ENCODE measurements at places on chromosomes 11 and 22.

GRCh38 chr22:33707581-33707980 lies 212.7 kb downstream of the LARGE1 start:
- DNase-seq: no peak

GRCh38 chr22:22682196-22682595 lies 37.8 kb downstream of the GGTLC2 start:
- DNase-seq: no peak

DNA sequence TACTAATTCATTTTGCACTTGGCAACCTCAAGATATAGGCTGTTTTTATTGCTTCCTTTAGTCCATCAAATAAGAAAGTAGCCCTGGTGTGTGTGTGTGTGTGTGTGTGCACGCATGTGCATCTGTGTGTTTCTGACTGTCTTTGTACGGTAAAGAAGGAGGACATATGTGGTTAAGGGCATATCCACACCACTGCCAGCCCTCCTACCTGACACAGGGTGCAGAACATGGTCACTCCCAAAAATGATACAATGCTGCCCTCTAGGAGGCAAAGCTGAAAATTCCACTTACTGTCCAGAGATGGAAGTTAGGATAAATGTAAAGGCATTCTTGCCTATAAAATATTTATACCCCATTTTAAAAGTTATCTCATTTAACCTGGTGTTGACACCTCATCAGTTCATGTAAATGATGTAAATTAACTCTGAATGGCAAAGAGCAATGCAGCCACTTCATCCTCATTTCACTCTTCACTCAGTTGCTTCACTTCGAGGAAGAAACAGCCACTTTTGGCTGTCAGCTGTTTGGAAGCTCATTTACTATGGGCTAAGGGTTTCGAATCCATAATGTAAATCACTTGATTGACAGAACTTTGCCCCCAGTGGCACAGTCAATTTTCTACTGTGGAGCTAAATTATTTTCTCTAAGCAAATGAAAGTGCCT lies 83.1 kb upstream of the MTNR1B start:
- peak; percentile 70 for DNase-seq

DNA sequence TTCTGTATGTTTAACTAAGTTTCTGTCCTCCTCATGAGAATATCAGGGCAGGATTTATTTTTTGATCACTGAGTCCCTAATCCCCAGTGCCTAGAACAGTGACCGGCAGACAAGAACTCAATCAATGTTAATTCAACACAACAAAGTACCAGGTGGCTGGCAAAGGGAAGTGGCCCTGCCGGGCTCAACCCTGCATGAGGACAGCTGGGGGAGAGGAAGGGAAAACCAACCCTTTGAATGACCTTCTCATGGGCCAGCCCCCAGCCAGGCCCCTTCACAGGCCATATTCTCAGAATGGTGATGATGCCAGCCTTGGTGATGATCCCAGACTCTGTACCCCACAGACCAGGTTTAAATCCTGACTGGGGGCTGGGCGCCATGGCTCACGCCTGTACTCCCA lies 1.4 kb upstream of the MFNG start:
- DNase-seq: no peak

DNA sequence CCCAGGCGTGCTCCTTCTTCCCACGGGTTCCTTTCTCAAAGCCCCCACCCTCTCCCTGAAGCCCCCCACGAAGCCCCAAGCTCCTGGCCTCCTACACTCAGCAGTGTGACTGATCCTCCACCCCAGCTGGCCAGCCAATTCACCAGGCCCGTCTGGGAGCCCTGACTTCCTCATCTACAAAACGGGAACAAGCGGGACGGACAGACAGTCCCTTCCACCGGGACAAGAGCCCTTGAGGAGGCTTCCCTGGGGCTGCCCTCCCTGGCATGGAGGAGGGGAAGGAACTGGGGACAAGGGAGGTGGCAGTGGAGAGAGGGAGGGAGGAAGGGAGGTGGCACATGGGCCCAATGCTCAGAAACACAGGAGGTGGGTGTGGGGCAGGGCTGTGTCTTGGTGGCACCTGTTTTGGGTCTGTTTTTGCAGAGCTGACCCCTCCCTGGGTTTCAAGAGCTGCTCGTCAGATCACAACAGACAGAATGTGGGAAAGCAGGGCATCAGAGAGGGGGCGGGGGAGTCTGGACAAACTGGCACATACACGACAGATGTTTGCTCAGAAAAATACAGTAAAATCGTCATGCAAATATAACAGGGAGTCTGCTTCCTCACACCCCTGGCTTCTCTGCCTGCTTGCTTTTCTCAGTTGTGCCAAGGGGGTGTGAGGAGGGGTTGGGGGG lies 56.8 kb downstream of the ELFN2 start:
- DNase-seq: no peak

- DNase-seq: no peak
Measured at GRCh38 chr11:67449116-67449844, 3.2 kb downstream of the GPR152 start.

- no peak for DNase-seq
Measured at GRCh38 chr11:88424881-88425280, 87.3 kb upstream of the CTSC start.

- no peak for DNase-seq
Measured at GRCh38 chr11:1765871-1766718, 2.4 kb upstream of the CTSD start.

- DNase-seq: no peak
Measured at GRCh38 chr11:551131-551530, 9.4 kb downstream of the LMNTD2 start.

- DNase-seq: no peak
Measured at GRCh38 chr11:34770111-34770510, 146.1 kb downstream of the APIP start.

GRCh38 chr22:38177926-38178604 lies 3.6 kb downstream of the PLA2G6 start:
- DNase-seq: peak; percentile 84

DNA sequence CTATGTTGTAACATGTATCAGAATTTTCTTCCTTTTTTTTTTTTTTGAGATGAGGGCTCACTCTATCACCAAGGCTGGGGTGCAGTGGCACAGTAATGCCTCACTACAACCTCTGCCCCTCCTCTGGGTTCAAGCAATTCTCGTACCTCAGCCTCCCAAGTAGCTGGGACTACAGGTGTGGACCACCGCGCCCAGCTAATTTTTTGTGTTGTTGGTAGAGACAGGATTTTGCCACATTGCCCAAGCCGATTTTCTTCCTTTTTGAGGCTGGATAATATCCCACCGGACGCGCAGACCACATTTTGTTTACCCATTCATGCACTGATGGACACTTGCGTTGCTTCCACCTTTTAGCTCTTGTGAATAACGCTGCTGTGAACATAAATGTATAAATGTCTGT lies 97.0 kb downstream of the BRD1 start:
- no peak for DNase-seq

DNA sequence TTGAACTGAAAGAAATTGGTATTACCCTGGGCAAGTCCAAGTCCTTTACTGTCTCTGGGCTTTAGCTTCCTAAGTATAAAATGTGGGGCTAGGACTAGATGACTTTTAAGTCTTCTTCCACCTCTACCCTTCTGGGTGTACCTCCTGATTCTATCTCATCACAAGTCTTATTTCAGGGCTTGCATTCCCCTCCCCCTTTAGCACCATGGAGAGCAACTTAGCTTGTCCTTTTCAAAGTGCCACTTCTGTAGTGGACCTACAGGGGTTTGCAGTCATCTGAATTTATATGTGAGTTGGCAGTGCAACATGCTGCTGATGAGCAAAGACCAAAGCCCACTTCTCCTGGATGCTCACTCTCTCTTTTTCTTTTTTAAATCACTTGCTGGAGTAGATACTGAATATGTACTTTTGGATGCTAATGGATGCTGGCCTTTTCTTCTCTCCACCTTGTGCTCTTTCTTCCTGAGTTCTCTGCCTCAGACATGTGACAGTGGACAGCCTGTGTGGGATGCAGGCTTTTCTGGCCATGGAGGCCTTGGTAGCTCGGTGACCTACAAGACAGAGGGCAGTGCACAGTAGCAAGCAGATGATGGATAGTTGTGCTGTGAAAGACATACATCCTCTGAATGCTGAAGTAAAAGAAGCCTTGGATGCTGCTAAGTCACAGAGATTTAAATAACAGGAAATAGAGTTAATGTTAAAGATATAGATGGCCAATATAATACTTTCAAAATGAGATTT lies 185.0 kb downstream of the NELL1 start:
- DNase-seq: no peak

- no peak for DNase-seq
Measured at GRCh38 chr11:66014804-66015453, 3.1 kb downstream of the CST6 start.
